Neural crest cell (in vitro differentiated cells): ENCODE measurements at places on chromosomes 5 and 9. TPM values are rescaled to one million over a fixed set of nuclear protein-coding genes. Genes with fewer than 3 reads are reported as not detected.

- no peak for DNase-seq
These were observed 26.5 kb upstream of the C5orf47 start for GRCh38 chr5:173962436-173962972.

DNA sequence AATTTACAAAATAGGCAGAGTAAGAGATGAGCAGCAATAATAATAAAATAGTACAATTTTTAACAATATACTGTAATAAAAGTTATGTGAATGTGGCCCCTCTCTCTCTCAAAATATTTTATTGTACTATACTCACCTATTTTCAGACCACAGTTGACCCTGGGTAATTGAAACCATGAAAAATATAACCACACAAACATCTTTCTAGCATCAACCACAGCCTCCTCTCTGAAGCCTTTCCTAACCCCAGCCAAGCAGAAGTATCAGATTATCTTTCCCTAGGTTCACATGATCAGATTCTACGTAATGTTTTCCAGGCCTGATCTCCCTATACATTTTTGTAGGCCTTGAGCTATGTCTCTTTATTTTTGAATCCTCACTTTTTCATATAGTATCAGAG lies 35.2 kb downstream of the DNAH5 start:
- DNase-seq = no peak

DNA sequence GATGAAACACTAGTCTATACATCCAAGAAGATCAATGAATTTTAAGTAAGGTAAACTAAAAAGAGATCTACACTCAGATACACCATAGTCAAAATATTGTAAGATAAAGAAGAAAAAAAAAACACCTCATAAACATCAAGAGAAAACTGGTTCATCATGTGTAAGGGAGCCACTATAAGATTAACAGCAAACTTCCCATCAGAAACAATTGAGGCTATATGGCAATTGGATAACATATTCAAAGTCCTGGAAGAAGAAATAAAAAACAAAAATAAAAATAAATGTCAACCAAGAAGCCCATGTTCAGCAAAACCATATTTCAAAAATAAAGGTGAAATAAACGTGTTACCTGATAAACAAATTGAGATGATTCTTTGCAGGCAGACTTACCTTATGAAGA lies 3.6 kb downstream of the OR13C8 start:
- no peak for DNase-seq

GRCh38 chr9:87327575-87328125 lies 170.0 kb upstream of the DAPK1 start:
- DNase-seq = no peak

DNA sequence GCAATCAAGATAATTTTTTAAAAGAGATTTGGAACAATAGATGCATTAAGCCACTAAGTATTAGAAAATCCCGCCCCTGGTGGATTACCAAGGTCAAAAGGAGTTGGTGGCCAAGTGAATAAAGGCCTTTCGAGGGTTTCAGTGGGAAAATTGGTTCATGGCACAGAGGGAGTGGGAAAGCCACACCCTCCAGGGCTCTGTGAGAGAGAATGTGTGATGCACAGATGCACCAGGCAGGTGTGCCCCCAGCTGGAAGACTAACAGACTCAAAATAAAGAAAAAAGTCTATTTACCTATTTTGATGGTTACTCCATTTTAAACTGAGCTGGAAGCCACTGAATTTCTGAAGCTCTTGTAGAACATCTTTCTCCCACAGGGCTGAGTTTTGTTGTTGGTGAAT lies 278.0 kb downstream of the DRD1 start:
- DNase-seq = no peak

GRCh38 chr9:21121079-21121478 lies 20.6 kb downstream of the IFNW1 start:
- DNase-seq = no peak

GRCh38 chr9:127253446-127253845 lies 11.1 kb upstream of the GARNL3 start:
- DNase-seq = no peak

DNA sequence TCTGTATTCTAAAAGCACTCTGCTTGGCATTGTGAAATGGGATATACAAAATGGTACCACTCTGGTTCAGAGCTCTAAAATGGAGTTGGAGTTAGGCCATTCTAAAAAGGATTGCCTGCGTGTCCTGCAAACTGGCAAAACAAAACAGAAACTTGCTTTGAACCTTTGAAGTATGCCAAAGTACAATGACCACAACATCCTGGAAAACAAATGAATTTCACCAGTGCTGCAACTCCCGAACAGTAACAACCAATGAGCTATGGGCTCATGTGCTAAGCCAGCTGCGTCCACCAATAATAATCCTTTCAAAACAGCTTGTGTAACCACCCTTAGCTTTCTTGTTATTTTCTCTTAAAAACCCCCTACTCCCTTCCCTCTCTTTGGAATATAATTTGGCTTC lies 88.4 kb upstream of the CXCL14 start:
- no peak for DNase-seq

DNA sequence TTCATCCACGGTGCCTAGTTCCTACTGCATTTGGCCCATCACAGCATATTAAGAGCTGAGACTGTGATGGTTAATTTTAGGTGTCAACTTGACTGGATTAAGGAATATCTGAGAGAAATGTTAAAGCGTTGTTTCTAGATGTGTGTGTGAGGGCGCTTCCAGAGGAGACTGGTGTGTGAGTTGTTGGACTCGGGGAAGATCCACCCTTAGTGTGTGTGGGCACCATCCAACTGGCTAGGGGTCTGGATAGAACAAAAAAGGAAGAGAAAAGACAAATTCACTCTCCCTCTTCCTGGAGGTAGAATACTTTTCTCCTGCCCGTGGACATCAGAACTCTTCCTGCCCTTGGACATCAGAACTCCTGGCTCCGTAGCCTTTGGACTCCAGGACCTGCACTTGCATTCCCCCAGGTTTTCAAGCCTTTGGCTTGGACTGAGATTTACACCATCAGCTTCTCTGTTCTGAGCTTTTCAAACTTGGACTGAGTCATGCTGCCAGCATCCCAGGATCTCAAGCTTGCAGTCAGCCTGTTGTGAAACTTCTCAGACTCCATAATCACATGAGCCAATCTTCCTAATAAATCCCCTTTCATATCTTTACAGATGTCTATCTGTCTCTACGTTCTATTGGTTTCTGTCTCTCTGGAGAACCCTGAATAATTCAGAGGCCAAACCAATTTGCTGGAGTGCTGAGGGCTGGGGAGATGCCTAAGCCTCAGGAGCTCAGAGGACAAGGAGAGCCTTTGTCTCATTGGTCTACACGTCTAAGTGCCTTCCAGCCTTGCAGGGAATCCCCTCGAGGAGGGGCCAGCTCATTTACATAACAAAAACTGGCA lies 164.5 kb downstream of the DCP2 start:
- DNase-seq = no peak

- DNase-seq = no peak
These were observed 580.6 kb downstream of the PTPRD start for GRCh38 chr9:10032166-10032565.

- no peak for DNase-seq
These were observed 23.3 kb downstream of the TRIO start for GRCh38 chr5:14166437-14166836.

GRCh38 chr5:97181856-97182545 lies 1.0 kb downstream of the RIOK2 start:
- no peak for DNase-seq

- DNase-seq = no peak
These were observed 352.7 kb downstream of the ZNF608 start for GRCh38 chr5:124393584-124394379.

NUTM2G gene
- total RNA-seq = not detected in 2 replicates

IFT74 gene
- total RNA-seq = 19.0 and 20.6 TPM in 2 replicates

NUTM2F gene
- total RNA-seq = 0.09 TPM in 1 of 2 replicates, not detected in the other
